ENCODE measurements at places on chromosomes 11 and 22.

DNA sequence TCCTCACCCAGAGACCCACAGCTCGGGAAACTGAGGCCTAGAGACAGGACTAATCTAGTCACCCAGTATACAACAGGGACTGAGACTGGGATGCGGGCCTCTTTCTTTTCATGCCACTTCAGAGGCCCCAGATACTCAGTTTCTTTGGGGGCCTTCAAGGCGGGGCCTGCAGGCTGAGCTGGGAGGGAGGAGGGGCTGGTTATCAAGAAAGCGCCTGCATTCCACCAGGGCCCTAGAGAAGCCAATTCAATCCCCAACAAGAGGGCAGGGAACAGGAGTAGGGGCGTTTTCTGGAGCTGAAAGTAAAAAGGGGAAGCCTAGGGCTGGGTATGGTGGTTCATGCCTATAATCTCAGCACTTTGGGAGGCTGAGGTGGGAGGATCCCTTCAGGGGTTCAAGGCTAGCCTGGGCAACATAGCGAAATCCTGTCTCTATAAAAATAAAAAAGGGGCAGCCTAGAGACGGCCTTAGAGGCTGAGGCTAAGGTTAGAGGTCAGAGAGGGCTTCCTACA, 1.6 kb downstream of the ATG2A start:
- no peak for DNase-seq

- DNase-seq, result no peak
These were observed 129.4 kb upstream of the PAX6 start for GRCh38 chr11:31940371-31941037.

DNA sequence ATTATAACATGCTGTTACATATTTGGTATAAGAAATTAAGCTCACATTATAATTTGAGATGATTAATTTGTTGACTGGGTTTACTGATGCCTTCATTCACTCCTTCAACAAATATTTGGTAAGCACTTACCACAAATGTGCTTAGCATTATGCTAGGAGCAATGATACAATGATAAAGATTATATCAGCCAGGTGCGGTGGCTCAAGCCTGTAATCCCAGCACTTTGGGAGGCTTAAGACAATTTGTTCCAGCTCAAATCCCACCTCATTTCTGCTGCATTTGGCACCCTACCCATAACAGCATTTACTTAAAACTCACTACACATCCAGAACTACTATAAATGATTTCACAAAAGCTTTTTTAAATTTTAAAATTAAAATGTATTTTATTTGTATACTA, 1263.6 kb upstream of the RAG2 start:
- DNase-seq, result no peak

DNA sequence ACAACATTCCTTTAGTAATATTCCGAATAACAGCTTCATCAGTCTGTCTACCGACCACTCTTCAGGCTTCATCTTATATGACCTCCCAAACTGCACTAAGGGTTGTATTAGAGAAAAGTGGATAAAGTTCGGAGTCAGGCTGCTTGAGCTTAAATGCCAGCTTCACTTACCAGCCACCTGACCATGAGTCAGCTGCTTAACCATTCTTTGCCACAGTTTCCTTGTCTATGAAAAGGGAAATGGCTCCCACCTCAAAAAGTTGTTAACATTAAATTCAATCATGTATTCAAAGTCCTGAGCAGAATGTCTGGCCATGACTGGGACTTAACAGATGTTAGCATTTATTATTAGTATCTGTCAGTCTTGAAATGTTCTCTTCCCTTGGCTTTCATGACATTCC, 20.9 kb downstream of the LIMK2 start:
- no peak for DNase-seq

DNA sequence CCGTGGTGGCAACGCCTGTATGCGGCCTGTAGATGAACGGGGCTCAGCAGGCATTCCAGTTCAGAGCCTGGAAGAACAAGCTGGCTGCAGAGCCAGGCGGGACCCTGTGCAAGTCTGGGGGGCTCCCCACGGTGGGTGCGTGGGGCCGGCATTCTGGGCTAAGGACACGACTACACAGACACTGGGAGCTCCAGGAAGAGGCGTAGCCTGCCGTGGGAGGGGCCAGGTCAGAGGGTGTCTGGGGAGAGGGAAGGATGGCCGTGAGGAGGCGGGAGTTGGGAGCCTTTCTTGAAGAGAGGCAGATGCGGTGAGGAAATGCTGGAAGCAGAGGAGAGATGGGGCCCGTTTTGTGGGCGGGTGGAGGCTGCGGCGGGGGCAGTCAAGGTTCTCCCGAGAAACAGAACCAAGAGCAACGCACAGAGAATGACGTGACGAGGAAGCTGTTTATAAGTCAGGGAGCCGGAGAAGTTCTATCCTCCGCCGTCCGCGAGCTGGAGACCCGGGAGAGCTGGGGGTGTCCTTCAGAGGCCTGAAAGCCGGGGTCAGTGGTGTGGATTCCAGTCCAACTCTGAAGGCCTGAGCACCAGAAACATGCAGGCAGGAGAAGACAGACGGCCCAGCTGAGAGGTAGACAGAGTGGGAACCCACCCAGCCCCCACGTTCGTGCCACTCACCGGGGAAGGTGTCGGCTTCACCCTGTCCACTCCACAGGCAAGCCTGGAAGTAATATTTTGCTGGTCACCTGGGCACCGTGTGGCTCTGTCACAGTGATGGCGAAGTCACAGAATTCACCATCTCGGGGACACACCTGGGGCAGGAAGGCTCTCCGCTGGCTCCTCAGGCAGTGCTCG, 529.6 kb downstream of the BRD1 start:
- DNase-seq, result no peak

DNA sequence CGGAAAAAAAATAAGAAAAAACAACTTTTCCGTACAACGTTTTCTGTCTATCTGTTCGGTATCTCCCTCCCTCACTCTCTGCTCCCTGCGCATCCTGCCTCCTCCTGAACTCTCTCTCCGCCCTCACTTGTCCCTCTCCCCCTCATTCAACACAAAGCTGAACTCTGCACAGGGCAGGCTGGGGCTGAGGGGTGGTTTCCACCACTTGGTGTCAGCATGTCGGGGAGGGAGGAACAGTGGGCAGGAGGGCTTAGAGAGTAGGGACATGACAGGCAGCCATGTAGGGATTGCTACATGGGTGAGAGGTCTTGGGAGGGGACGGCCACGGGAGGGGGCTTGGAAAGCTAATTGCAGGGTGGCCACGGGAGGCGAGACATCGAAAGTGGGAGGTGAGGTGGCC, 17.6 kb downstream of the SLC22A12 start:
- DNase-seq, result no peak

DNA sequence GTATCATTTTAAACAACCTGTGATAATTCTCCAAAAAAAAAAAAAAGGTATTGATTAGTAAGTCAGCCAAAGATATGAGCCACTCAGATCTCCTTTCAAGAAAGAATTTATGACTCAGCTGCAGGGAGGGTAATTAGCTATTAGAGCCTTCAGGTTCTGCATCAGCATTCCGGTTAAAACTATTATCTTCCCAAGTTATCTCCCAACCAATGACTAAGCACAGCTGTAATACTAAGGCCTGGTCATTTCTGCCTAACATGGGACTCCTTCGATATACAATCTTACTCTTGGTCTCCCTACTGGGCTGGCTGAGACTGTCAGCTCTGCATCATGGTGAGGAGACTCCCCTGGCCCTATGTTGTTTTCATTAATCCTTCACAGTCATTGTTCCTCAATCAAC, 60.4 kb downstream of the SBF2 start:
- no peak for DNase-seq

GRCh38 chr22:24894998-24895397, 51.5 kb downstream of the LHFPL7 start:
- no peak for DNase-seq

DNA sequence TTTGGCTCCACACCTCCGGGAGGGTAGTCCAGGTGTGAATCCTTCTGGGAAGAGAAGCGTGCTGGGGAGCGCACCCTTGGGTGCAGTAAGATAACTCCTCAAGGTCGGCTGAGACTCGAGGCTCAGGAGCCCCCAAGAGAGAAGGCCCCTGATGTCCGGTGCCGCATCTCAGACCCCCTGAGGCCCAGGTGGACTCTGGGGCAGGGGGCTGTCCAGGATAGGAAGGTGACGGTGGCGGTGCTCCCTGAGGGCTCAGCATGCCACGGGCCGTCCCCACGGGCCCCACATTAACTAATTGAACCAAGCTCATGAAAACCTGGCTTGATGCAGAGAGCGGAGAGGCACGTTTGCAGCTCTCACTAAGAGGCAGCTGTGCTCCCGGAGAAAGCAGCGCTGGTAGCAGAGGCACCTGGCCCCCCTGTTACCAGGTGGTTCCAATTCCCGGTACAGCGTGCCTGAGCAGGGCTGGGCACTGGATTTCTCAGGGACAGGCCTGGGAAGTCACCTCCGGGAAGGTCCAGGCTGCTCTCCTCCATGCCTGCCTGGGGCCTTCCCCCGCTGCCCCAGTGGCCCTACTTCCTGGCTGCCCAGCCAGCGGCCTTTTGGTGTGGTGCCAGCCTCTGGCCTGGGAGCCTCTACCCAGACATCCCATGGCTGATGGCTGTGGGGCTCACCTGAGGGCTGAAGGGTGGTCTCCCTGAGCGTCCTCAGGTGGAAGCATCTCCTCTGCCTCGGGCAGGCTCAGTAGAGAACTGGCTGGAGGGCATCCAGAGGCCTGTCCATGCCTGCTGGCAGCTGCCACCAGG, 1.1 kb downstream of the KCNQ1 start:
- no peak for DNase-seq

- no peak for DNase-seq
These were observed 64.3 kb upstream of the RASD2 start for GRCh38 chr22:35476341-35476740.

DNA sequence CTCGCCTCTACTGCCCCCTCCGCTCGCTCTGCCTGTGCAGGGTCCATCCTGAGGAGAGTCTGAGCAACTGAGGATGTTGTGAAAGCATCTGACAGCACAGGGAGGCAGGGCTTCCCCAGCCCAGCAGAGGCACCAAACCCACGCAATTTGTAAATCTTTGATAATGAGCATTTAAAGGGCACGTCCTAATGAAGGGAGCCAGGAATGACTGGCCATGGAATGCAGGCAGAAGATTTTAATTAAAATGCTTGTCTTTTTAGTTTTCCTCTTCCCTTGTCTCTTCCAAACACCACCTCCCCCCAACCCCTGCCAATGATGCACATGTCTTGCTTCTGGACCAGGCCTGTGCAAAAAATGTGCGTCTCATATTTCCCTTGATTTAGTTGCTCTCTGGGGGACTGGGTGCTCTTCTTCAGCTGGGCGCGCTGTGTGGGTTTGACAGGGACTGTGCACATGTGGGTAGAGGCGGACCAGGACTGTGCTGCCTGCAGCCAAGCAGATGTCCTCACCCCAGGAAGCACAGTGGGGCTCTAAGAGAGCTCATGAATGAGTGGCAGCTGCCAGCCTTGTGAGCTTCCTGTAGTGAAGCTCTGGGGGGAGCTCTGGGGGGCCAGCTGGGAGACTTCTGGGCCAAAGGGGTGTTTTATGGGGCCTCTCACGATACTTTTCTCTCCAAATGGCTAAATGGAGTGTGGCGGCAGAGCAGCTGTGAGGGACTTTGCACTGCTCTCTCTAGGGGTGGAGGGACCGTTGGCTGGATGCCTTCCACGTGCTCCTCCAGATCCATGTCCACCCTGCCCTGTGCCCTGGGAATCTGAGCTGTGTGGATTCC, 273.5 kb downstream of the ST3GAL4 start:
- no peak for DNase-seq

DNA sequence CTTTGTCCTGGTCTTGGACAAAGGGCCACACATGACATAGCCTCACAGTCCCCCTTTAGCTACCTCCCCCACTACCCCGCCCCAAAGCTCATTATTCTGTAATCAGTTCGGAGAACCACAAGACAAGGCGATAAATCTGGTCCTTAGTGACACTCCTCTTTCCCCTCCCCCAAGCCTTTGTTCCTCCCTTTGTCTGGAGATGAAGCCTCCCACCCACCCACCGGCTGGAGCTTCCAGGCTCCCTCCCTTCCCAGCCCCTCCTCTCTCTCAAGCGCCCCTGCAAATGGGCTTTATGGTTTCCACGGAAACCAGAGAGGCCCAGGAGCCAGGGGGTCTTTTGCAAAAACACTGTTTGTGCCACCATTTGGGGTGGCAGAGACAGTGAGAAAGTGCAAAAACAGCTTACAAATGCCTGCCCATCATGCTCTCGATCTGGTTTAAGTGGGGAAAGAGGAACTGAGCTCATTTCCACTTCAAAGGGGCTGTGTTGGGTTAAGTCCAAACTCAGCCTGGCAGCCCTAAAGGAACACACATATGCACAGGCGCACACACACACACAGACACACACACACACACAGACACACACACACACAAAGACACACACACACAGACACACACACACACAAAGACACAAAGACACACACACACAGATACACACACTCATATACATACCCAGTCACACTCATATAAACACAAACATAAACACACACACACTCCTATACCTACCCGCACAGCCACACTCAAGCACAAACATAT, 23.5 kb downstream of the APLNR start:
- DNase-seq, result no peak

DNA sequence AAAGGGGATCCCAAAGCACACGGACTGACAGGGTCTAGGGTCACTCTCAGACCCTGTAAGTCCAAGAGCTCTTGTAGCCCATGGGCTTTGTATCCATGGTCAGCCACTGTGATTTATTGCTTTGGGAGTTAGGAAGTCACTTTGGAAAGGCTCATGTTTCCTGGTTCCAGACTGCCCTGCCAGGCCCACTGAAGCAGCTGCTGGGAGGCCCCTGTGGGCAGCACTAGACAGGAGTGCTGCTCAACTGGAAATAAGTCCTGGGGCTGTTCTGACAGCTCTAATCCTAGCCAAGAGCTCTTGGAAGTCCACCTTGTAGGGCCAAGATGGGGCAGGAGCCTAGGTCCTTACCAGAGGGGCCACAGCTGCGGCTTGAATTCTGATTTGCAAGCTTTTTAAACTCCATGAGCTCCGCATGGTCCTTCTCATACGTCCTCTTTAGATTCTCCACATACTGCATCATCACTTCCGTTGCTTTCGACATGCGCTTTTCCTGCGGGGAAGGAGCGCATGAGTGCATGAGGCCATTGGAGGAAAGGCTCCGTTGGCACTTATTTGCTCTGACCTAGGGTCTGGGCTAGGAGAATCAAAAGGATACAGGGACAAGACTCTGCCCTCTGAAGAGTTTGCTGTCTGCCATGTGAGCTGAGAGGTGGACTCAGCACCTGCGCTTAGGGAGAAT, 32.2 kb upstream of the LYVE1 start:
- no peak for DNase-seq

DNA sequence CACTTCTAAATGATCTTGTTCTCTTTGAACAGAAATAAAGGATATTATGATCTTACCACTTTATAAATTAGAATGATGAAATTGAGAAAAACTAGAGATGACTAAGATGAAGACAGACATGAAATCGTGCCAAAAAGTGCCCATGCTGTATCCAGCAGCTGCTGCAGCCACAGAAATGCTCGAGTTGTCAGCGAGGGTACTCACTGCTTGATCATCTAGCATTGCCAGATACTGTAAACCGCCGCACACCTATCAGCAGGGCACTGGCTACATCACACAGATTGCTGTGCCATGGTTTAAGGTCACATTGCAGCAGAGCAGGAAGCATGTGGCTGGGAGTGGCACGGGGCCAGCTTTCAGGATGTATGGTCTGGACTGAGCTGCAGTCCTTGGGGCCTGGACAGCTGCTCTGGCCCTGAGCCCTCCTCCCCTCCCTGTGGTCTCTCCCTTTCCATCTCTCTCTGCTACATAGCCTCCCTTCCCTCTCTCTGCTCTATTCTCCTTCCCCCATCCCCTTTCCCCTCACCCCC, 51.0 kb upstream of the SEPTIN5 start:
- peak; percentile 12 for DNase-seq

GRCh38 chr22:30180616-30181015, 65.9 kb downstream of the LIF start:
- DNase-seq, result no peak
